ENCODE measurements at places on chromosomes 6 and 20.

GRCh38 chr20:48313324-48313723 lies 514.5 kb downstream of the PREX1 start:
- DNase-seq, result no peak

DNA sequence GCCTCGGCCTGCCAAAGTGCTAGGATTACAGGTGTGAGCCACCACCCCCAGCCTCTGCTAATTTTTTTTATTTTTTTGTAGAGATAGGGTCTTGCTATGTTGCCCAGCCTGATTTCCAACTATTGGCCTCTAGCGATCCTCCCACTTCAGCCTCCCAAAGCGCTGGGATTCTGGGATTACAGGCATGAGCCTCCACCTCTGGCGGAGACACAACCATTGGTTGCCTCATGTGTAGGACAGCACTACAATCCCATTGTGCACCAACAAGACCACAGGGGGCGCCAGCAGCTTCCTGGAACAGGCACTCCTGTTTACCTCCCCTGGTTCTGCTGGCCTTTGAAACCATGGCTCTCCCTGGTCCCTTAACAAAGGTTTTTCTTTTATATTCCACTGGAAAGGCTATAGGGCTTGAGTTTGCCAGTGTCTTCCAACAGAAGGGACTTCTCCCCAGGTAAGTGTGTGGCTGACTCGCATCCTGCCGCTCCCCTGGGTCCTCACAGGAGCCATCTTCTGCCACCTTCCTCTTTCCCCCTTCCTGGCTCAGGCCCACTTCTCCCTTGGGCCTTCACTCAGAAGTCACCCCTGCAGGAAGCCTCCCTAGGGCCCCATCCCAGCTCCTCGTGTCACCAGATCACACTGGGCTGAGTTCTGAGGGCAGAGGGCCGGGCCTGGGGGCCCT lies 39.2 kb upstream of the TLDC2 start:
- DNase-seq, result no peak

GRCh38 chr6:155186052-155186658 lies 77.7 kb upstream of the CLDN20 start:
- no peak for DNase-seq

DNA sequence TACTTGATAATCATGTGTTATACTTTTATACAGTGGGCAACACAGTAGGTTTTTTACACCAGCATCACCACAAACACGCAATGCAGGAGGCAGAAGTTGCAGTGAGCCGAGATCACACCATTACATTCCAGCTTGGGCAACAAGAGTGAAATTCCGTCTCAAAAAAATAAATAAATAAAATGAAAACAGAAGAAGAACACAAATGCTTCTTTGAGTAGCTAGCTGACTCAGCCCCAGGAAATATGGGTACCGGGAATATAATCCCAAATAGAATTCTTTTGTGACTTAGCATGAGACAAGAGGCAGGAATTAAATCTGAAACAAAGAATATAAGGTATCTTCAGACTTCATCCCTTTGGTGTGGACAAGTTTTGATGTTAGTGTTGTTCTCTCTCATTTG lies 164.2 kb upstream of the ATXN1 start:
- no peak for DNase-seq

- DNase-seq, result peak; percentile 52
Measured at GRCh38 chr6:156866220-156867015, 89.2 kb downstream of the ARID1B start.

GRCh38 chr6:149273318-149273717 lies 44.2 kb upstream of the TAB2 start:
- no peak for DNase-seq

- no peak for DNase-seq
Measured at GRCh38 chr6:169559592-169559991, 142.2 kb downstream of the WDR27 start.

GRCh38 chr6:149380523-149380922 lies 19.5 kb upstream of the SUMO4 start:
- no peak for DNase-seq

- no peak for DNase-seq
Measured at GRCh38 chr20:415820-416322, 7.8 kb downstream of the RBCK1 start.

DNA sequence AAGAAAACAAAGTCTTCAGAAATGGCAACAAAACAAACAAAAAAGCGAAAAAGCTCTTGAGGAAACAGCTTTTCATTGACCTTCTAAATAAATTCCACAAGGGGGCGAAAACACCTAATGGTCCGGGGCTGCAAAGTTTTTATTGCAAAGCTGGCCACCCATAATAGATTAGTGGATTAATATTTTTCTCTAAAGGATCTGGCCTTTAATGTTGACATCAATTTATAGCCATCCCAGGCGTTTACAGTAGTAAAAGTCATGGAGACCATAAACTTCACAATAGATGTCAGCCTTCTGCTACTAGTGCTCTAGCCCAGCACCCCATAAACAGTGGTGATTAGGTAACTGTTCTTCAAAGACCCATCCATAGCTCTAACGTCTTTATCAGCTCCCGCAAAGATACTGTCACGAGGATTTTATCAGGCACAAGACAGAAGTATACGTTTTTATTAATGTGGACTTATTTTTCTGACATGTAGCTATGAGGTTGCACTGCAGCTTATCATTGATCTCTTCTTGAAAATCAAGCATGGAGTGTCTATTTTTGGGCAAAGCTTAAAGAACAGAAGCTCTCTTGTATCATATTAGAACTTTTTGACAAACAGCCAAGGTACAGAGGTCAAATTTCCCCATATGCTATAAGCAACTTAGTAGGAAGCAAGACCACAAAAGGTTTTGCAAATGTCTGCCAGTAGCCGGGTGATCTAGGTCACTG lies 4.7 kb downstream of the CITED2 start:
- DNase-seq, result peak; percentile 77

DNA sequence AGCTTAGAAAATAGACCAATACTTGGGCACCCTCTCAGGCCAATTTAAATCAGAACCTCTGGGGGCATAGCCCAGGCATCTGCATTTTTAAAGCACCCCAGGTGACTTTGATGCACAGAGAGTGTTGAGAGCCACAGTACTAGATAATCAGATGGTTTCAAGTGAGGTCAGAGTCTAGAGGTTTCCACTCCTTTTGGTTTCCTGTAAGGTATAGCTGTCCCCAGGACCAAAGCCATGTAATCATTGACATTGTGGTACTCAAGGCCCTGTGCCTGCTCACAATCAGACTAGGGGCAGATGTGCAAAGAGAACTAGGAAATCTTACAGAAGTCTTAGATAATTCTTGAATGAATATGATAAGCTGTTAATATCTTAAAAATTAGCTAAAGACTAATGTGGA lies 9.1 kb downstream of the FILIP1 start:
- DNase-seq, result no peak

DNA sequence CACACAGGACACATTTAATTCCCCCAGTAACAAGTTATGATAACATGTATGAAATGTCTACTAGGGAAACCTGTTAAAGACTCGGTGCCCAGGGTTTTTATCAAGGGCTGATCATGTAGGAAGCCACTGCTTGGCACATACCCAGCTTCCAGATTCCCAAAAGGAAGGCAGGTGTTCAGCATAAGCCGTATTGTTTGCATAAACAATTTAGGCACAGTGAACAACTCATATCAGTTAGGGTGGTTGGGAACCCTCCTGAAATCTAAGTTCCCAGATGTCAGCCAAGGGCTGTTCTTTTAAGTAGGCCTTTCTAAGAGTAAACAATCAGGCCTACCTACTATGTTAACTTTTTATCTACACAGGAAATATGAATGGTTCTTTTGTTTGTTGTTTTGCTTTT lies 74.1 kb downstream of the ASXL1 start:
- no peak for DNase-seq

GRCh38 chr6:161748535-161749416 lies 474.9 kb upstream of the AGPAT4 start:
- DNase-seq, result peak; percentile 10

DNA sequence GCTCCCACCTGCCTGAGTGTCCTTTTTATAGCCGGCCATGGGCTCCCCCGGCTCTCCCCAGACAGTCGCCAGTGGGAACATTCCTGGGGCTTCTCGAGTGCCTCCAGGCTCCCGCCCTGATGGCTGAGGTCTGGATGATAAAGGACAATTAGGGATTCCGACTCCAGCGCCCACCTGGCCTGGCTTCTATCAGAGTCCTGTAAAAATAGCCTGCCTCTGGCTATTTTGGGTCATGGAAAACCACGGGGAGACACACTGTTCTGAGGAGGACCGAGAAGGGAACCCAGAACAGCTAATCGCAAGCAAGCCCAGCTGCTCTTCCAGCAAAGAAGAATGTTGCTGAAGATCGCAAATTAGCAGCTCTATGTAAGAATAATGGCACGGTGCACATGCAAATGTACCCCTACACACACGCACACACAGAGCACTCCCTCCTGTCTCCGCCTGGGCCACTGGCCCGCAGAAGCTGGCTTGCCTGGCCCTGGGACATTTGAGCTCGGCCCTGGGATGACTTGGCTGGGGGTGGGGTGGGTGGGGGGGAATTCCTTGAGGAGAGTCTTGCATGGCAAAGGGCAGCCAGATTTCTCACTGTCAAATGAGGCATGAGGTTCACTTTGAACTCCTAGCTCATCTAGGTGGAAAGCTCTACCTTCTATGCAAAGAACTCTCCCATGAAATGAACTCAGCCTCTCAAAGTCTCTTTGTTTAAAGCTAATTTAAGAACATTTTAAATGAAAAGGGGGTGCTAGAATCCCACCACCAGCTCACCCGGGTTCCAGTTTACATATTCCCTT lies 55.3 kb downstream of the CTCFL start:
- no peak for DNase-seq

- DNase-seq, result peak; percentile 85
Measured at GRCh38 chr20:4341804-4342485, 326.6 kb upstream of the RNF24 start.

GRCh38 chr6:149077208-149077607 lies 240.3 kb upstream of the TAB2 start:
- peak; percentile 63 for DNase-seq

DNA sequence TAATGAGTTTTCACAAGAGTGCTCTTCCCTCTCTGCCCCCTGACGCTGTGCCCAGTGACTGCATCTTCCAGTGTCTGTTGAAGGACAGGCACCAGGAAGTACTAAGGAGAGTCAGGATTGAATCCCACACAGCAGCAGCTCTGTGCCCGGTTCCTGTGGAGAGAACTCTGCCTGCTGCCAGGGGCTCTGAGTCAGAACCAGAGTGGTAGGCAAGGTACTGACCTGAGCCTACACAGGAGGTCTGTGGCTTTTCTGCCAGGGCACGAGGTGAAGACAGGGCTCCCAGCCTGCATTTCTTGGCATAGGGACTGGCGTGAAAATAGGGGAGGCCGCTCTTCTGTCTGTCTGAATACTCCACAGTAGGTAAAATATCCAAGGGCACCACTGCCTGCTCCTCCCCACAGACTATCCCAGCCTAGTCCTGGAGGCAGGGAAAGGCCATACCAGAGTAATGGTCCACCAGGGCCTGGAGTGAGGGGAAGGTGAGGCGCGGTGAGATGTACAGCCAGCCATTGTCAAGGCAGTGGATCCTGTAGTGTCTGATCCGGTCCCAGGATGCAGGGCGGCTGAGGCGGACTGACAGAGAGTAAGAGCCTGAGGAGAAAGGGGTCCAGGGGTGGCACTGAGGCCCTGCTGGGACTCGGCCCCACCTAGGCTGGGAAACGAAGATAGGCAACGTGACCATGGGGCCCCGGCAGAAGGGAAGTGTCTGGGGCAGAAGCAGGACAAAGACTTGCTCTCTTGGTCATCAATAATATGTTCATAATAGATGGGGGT lies 9.4 kb downstream of the RAB5IF start:
- no peak for DNase-seq

- no peak for DNase-seq
Measured at GRCh38 chr6:2188856-2189384, 56.5 kb downstream of the GMDS start.

DNA sequence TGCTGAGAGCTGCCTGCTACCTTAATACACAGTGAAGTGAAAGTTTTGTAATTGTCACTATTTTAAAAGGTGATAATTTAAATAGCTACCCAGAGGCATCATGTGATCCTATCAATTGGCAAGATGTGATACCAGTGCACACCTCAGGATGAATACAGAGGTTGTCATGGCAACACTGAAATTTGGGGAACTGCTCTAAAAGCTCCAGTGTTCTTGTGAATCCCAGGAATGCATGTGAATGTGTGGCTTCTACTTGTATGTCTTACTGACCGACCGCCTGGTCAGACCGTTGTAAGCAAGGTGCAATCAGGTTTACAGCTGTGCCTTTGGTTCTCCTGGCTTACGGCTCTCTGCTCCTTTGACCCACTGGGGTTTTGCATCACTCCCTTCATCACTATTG lies 146.3 kb upstream of the GJE1 start:
- DNase-seq, result no peak

GRCh38 chr6:37799263-37799644 lies 20.3 kb upstream of the ZFAND3 start:
- no peak for DNase-seq

- no peak for DNase-seq
Measured at GRCh38 chr20:58682656-58683531, 9.7 kb upstream of the NPEPL1 start.

GRCh38 chr6:83781506-83781905 lies 71.7 kb upstream of the RIPPLY2 start:
- DNase-seq, result no peak

- DNase-seq, result no peak
Measured at GRCh38 chr20:41279546-41280225, 37.8 kb downstream of the ZHX3 start.

DNA sequence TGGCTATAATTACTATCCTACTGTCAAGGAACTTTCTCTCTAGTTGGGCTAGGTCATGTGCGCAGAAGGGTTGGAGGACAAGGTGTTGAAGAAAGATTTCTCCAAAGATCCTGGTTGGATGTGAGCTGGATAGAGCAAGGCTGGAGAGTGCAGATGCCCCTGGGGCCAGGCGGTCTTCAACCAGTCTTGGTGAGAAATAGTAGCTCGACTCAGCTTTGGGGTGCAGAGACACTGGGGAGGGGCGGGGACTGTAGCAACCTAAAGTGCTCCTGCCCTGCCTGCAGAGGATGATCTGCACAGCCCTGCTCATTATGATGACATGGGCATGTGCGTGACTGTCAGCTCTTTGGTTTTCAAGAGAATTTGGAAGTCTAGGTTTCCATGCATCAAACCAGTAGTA lies 35.9 kb downstream of the PHACTR3 start:
- no peak for DNase-seq

DNA sequence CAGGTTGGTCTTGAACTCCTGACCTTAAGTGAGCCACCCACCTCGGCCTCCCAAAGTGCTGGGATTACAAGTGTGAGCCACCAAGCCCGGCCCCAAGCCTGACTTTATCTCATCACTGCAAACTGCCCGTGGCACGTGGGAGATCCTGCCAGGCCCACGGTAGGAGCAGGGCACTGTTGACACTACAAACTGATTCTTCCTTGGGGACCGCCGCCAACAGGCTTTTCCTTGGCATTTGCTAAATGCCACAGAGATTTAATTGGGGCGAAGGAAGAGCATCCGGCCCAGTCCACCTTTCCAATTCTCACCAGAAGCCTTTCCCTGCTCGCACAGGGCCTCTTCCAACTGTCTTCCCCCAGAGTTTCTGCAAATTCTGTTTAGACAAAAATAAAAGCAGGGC lies 11.0 kb downstream of the ATP9A start:
- DNase-seq, result no peak

All from fibroblast of skin of left quadriceps (primary cell).